ENCODE measurements at places on chromosomes 2 and 18.
A peak's percentile ranks its signal among the peaks of the same experiment; 100 is the strongest.

DNA sequence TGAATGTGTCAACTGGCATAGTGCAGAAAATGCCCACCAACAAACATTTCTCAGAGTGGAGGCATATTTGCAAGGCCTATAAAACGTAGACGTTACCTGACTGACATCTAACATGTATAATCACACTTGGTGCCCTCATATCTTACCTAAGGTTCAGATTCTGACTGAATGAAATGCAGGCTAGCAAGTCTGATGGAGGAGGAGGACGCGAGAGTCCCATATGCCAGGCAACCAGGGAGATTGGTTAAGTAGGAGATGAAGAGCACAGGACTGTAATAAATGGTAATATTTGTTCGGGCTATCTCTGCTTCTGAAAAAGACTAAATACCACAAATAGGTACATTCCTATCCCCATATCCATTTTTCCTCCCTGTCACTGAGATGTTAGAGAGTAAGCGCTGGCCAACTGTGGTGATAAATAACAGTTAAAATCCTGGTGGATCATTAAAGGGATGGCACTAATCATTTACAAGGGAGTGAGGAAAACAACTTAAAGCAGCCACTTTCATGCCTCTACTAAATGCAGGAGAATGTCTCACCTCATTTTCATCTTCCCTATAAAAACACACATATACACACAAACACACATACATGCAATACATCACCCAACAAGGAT lies 217.2 kb downstream of the TMEM163 start:
- ATAC-seq, result no peak

DNA sequence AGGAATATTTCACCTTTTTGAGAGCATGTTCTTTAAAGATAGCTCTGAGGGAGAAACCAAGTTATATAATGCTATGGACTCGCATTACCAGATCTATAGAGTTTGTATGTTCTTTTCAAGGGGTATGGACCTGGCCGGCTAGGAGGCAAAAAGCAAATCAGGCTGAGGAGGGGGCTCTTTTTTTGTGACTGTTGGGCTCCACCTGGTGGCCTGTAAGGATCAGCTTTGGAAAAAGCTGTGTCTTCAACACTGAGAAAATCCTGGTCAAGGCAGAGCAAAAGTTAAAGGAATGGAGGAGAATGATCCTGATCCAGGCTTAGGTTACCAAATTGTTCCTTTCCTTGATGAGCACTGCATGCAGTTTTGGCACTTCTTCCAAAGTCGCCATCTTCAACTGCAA lies 180.5 kb downstream of the DIS3L2 start:
- no peak for ATAC-seq

GRCh38 chr2:138950486-138950885 lies 170.3 kb upstream of the NXPH2 start:
- no peak for ATAC-seq

GRCh38 chr2:38432820-38433606 lies 55.9 kb upstream of the ATL2 start:
- no peak for ATAC-seq

DNA sequence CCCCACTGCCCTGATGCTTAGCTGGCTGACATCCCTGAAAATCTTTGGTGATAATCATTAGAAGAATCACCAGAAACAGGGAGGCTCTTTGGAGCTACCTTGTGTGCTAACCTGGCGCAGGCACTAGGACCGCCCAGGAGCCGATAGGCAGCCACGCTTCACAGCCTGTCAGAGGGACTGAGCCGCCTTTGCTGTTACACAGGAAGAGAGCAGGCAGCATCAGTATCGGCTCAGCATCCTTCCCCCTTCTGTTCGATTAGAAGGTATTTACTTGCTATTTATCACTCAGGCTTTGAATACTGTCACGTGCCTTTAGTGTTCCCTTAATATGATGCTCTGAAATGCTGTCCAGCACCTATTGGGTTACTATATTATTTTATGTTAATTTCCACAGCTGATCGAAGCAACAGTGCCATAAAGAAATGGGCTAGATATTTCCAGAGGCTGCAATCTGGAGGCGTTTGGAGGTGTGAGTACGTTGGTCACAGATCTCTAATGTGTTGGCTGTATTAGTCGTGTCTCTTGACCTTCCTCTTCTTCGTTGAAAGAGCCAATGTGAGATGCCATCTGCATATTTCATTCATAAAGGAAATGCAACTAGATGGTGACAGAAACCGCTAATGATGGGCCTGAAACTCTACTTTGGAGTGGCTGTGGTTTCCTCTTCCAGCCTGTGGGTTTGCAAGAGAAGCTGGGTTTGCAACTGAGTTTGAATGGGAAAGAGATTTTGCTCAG lies 110.4 kb upstream of the RAB27B start:
- peak; percentile 56 for ATAC-seq

GRCh38 chr2:37415128-37415820 lies 70.8 kb downstream of the QPCT start:
- ATAC-seq, result no peak

GRCh38 chr2:19362094-19362754 lies 3.8 kb upstream of the OSR1 start:
- peak; percentile 15 for ATAC-seq

DNA sequence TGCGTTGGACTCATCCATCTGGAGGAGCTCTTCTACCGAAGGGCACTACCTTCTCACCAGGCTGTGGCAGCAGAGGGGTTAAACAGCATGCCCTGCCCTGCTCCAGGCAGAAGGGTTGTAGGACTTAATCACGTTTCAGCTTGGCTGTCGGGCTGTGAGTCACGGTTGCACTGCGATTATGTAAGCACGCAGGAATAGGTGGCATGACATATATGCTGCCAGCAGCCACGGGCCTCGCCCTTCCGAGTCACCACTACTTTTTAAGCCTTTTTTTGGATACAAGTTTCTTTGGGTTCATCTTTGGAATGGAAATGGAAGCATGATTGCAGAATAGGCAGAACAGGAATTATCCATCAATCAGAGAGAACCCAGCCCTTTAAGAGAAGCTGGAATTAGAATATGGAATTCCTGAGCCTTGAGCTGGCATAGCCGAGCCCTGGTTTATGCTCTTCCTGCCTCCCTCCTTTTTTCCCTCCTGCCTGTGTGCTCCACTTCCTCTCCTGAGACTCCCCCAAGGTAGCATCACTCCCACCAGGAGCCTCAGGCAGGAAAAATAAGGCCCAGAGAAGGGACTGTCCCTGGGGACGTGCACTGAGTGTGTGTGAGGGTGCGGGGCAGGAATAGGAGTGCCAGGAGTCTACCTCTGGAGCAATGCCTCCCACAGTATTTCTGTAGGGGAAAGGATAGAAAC lies 86.8 kb downstream of the SEMA4F start:
- ATAC-seq, result no peak

DNA sequence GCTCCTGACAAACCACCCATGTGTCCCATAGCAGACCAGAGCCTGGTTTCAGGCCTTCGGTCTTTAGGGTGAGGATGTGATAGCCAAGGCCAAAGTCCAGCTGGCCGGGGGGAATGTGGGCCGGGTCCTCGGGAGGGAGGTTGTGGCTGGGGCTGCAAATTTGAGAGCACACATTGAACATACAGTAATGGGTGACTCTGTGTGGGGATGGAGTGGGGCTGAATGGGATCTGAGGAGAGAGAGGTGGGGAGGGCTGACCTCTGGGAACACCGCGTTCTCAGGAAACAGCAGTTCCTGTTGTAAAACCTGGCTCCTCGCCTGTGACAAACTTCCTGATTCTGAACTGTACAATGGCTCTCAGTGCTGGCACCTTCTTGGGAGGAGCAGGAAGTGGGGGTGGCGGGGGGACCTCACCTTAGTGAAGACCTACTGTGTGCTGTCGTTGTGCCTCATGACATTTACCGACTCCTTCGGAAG lies 48.8 kb downstream of the MCFD2 start:
- no peak for ATAC-seq

GRCh38 chr18:40013001-40013609 lies 1941.9 kb upstream of the PIK3C3 start:
- ATAC-seq, result no peak

DNA sequence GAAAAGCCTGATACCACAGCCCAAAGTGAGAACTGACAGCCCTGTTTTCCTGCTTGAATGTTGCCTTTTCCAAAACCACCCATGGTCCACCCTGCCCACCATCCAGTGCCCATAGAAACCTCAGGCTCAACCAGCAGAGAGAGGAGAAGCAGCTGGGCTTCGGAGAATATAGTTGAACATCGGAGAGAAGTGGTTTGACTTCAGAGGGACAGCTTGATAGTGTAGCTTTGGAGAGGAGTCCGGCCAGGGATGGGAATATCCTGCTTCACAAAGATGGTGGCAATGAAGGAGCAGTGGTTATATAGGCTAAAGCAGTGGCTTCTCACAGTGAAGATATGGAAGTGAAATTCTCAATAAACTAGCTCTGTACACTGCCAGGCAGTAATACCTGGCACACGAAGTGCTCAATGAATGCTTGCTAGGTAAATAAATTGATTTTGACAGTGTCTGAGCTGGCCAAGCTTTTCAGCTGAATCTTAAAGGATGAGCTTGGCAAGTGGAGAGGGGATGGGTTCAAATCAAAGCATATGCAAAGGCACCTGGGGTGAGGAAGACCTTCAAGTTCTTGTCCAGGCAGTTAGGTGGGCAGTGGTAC lies 21.2 kb downstream of the AFF3 start:
- ATAC-seq, result no peak

- no peak for ATAC-seq
Observed at GRCh38 chr18:24071779-24072178, 57.2 kb downstream of the TTC39C start.

DNA sequence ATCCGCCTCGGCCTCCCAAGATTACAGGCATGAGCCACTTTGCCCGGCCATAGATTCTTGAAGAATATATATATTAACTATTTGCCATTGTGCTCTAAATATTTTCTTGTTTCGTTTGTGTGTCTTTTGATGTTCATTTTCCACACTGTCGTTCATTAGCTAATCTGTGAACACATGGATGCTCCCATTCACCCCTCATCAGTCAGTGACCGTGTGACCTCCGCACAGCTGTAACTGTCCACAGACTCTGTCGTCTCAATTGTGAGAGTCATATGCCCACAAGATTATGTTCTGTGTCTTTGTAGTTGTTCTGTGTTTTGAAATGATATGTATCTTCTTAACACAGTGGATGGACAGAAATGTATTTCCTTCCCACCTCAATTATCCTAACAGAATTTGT lies 29.6 kb downstream of the RAMP1 start:
- ATAC-seq, result no peak

GRCh38 chr2:190382851-190383250 lies 25.3 kb upstream of the MFSD6 start:
- ATAC-seq, result peak; percentile 67

DNA sequence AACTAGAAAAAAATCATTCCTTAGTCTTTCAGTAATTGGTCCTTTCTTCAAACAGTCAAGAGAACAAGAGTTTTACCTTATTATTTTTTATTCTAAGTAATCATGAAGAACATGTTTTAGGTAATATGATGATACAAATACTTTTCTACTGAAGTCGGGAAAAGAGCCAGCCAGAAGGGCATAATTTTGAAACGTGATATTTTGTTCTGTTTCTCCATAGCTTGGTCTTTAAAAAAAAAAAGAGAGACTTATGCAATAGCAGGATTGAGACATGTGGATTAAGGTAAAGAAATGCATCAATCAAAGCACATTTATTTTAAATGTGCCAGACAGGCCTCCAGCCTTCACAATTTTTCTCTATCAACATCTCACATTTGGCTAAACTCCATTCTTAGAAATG lies 1016.8 kb downstream of the CNTNAP5 start:
- no peak for ATAC-seq

DNA sequence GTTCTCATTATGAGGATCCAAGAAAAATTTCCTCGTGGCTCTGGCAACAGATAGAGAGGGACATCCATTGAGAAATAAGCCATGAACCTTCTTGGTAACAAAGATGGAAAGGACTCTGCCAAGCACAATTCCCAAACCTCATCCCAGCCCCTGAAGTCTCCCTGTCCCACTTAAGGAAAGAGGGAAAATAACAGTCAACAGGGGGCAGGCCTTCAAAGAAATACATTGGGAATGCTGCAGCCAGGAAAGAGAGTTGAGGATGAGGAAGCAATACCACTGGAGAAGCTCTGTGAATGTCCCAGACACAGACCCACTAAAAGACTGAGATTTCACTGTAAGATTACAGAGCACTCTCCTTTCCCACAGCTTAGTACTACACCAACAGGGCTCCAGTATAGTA lies 93.2 kb downstream of the CD226 start:
- ATAC-seq, result no peak

GRCh38 chr18:12882453-12883371 lies 1.3 kb downstream of the PTPN2 start:
- ATAC-seq, result no peak

DNA sequence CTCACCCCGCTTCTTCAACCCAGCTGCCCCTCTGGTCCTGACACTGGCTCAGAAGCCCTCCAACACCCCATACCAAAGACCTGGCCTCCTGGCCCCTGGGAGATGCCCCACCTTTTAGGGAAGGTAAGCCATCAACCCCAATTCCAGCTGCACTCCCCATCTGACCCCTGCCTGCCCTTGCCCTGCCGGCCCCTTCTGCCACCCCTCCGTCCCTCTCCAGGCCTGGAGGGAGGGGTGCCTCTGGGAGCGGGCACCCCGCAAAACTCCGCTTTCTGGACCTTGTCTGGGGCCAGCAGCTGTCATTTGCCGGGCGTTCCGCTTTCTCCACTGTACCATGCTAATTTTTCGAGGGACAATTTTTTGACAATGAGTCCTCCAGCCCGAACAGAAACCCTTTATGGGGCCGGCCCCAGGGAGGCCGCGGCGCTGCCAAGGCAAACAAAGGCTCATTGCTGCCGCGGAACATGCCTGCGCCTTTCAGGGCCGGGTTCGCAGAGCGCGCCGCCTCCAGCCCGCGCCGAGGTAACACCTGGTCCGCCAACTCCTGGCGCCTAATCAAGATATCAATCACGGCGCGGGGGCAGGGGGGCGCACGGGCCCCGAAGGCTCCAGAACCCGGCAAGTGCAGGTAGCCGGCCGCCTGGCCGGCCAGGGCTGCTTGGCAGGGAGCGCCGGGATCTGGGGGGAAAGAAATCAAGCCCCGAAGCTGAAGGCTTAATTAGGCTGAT lies 96.0 kb downstream of the INHBB start:
- no peak for ATAC-seq

- ATAC-seq, result peak; percentile 72
Observed at GRCh38 chr18:80194874-80195570, 52.3 kb downstream of the PARD6G start.

- ATAC-seq, result no peak
Observed at GRCh38 chr2:197251576-197251975, 59.0 kb downstream of the ANKRD44 start.

DNA sequence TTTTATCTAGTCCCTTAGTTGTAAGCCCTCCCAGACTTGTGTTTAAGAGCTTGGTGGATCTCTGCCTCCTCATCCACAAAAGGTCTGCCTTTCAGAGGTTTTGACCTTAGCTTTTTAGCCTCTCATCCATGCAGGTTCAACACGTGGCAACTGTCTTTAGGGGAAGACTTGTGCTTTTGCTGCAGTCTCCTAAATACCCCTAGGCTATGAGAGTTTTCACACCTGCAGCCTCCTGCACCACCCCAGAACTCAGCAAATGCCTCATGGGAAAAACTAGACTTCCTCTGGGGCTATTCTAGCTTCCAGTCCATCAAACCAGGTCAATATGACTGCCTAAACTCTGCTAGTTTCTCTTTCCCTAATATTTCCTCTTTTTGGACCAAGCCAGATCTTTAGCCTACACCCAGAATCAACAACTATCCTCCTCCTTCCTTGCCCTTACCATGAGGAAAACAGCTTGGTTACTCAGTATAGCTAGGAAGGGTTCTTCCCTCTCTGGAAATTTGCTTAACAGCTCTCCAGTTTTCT lies 132.3 kb upstream of the RIOK3 start:
- ATAC-seq, result no peak

Measured in activated CD4-positive, CD25-positive, alpha-beta regulatory T cell treated with anti-CD3 and anti-CD28 coated beads, Interleukin-2, amount 50 U/mL, for 24 hours (primary cell).